Stimulated activated CD8-positive, alpha-beta memory T cell treated with anti-CD3 and anti-CD28 coated beads, Interleukin-7, amount 100 ng/mL, for 24 hours (primary cell): ENCODE measurements at places on chromosomes 6 and 20.

- DNase-seq, result no peak
These were observed 4.4 kb upstream of the RBM24 start for GRCh38 chr6:17276766-17277165.

- DNase-seq, result no peak
These were observed 43.8 kb upstream of the LAMA4 start for GRCh38 chr6:112298021-112298745.

DNA sequence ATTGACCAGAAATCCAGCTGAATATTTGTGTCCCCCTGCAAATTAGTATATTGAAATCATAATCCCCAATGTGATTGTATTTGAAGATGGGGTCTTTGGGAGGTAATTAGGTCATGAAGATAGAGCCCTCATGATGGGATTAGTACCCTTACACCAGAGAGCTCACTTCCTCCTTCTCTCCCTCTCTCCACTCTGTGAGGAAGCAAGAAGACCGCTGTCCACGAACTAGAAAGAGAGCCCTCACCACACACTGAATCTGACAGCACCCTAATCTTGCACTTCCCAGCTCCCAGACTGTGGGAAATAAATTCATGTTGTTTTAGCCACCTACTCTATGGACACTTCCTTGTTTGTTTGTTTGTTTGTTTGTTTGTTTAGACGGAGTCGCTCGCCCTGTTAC is 11.9 kb upstream of the PLAGL1 start:
- DNase-seq, result no peak

- DNase-seq, result no peak
These were observed 411.8 kb downstream of the PREX1 start for GRCh38 chr20:48416002-48416401.

GRCh38 chr6:38159596-38159995 is 340.1 kb downstream of the ZFAND3 start:
- DNase-seq, result no peak

DNA sequence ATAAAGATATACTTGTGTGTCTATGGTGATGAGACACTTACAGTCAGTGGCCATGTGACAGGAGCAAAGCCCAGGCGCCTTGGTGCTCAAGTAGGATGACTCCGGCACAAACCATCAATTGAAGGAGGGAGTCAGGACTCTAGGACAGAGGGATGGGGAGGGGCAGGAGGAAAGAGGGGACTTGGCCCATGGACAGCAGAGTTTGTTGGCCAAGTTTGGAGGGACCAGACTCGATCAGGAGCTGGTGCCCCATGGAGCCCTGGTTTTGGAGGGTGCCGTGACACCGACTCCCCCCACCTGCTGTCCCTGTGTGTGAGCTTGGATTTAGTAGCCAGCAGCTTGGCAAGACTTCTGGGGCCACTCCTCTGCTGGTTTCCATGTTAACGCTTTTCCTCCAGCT is 66.1 kb downstream of the ADNP start:
- no peak for DNase-seq

- DNase-seq, result no peak
These were observed 5.1 kb downstream of the UBE2V1 start for GRCh38 chr20:50107796-50108331.

DNA sequence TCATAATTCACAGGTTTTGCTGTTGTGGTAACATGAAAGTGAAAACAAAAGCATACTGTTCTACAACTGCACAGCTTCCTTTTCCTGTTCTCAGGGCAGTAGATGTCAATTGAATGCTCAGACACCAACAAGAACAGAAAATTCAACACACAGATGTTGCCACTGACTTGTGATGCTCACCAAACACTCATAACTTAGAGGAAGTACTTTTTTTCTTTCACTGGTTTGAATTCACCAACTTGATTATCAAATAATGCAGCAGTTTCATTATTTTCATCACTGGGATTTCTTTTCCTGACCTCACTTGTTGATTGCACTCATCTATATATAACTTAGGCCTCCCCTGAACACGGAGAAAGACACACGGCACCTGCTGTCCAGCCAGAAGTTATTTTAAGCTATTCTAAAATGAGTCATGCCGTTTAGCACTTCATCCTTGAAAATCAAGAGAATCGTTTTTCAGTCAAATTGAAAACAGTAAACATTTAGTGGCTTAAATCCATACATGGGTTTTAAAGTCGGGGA is 949 bp downstream of the TXLNB start:
- no peak for DNase-seq

DNA sequence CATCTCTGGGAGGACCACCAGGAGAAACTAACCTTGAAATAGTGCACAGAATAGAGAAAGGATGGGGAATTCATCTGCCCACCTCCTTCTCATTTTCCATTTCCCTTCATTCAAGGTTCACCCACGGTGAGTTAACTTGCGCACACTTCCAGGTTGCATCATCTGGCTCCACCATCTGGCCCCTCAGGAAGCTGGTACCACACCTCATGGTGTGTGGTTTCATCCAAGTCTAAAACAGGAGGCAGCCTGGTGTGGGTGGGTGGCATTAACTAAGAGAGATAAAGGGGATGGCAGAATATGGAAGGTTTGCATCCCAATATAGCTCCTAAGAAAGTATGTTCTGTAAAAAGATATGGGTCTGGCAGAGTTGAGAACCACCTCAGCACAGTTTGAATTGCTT is 3.8 kb downstream of the ZNF334 start:
- no peak for DNase-seq

GRCh38 chr20:34892671-34893070 is 16.3 kb downstream of the ACSS2 start:
- DNase-seq, result no peak

GRCh38 chr6:124131259-124131658 is 327.6 kb downstream of the NKAIN2 start:
- DNase-seq, result no peak

- DNase-seq, result no peak
These were observed 164.6 kb upstream of the FERMT1 start for GRCh38 chr20:6287471-6287870.

- DNase-seq, result no peak
These were observed 551.6 kb upstream of the CITED2 start for GRCh38 chr6:139925894-139926641.

DNA sequence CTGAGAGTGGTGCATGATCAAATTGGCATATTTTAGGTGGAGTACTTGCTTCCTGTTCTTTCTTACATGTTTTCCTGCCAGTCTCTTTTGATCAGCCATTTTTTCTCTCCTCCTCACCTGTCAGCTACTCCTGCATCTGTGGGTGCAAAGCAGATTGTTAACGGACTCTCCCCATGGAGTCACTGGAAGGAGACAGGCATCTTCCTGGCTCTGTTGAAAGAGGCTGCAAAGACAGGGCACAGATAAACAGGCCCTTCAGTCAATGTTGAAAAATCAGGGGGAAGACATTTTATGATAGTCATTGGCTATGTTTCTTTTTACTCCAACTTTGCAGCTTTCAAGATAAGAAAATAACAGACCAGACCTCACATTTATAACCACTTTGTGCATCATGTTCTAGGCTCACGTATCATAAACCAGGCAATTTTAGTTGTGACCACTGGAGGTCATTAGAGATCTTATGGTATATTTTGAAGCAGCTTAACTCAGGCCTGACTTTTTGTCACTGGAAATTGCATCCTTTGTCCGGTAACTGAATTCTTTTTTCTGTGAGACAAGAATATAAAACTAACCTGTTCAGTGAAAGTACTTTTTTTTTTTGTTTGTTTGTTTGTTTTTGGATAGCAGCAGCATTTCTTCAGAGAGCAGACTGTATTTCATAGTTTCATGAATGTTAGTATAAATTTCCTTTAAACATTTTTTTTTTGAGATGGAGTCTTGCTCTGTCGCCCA is 20.1 kb downstream of the ECT2L start:
- no peak for DNase-seq

- no peak for DNase-seq
These were observed 39.6 kb downstream of the MEP1A start for GRCh38 chr6:46832816-46833215.

- DNase-seq, result no peak
These were observed 14.3 kb downstream of the SULF2 start for GRCh38 chr20:47770935-47771334.

- no peak for DNase-seq
These were observed 211.3 kb downstream of the PREX1 start for GRCh38 chr20:48616481-48616880.

DNA sequence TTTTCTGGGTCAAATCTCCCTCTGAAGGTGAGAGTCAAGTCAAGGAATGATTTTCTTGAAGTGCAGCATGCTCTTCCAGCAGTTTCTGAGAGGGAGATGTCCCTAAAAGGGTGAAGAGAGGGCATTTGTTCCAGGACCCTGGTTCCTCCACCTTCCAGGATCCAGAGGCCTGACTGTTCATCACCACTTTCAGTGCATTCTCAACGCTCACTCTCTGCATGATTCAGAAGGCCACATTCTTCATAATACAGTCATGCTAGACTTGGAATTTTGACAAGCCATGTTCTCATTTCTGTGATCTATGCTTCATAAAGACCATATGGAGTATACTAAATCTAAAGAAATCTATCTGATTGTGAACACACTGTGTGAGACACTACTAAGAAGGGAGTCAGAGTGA is 85.1 kb downstream of the PDE7B start:
- no peak for DNase-seq

GRCh38 chr6:169955731-169956437 is 204.5 kb downstream of the ERMARD start:
- no peak for DNase-seq

DNA sequence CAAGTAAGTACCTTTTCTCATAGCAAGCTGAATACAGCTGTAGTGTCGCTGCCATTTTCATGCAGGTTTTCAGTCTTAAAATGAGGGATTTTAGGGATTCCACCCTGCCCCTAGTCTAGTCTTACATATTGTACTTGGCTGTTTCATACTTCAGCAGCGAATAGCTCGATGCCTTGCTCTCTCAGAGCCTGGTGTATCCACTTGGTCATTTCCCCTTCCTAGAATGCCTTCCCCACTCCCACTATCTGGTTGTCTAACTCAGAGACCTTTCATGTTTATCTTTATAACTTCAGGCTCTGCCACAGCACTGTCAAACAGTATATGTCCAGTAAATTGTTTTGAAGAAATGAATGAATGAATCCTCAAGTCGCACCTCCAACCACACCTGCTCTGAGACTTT is 21.1 kb upstream of the IPCEF1 start:
- DNase-seq, result no peak

DNA sequence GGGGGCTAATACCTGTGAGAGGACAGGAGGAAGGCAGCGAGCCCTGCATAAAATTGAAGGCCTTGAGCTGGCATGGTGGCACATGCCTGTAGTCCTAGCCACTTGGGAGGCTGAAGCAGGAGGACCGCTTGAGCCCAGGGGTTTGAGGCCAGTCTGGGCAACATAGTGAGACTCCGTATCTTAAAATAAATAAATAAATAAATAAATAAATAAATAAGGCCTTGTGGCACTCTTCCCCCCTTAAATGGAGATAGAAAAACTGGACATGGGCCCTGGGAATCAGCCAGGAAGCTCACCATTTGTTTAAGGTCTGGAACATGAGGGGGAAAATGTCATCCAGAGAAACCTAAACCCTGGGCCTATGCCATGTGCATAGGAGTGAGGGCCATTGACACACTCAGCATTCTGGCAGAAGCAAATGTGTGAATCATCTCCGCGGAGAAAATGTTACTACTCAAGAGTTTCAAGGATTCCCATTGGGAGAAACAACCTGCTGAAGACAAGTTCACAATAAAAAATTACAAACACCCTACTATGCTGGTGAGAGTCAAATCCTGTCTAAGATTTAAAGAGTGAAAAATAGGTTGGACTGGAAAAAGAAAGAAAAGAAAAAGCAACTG is 51.9 kb upstream of the UBR2 start:
- DNase-seq, result no peak

DNA sequence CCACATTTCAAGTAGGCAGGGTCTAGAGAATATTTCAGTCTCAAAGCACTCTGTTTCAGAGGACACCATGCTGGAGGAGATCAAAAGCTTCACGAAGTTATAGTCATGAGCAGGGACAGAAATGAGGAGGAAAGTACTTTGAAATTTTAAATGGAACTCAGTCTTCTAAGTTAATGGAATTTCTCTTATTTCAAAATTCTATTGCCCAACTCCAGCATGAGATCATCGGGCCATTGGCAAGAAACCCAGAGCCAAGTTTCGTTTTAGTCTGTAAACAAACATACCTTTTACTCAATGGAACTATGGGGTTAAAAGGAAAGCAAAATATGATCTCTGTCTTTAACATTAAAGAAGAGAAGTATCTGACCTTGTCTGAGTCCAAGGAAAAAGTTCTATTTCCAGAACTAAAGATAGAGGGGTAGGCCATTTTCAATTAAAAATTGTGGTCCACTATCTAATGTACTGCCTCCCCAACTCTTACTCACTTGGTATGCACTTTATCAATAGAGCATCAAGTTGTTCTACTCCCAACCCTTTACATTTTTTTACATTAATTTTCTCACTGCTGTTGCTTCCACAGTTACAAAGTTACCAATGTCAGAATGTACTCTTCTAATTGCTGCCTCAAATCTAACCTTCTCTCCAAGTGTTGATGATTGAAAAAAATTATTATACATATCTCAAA is 235.3 kb upstream of the NRSN1 start:
- no peak for DNase-seq

DNA sequence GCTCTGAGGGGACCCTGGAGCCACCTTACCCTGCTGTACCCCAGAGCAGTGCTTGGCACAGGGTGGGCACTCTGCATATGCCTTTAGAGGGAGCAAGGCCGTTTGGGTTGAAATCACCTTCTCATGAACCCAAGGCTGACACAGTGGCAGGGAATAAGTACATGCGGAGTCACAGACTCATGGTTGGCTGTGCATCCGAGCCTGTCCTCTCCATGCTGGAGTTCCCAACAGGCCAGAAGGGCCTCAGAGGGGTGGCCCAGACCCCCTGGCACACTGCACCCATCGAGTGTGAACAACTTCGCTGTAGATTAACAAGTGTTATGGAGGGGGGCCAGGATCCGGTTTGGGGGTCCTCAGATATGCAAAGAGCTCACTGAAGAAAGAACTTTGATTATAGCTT is 21.0 kb upstream of the IRF4 start:
- no peak for DNase-seq

DNA sequence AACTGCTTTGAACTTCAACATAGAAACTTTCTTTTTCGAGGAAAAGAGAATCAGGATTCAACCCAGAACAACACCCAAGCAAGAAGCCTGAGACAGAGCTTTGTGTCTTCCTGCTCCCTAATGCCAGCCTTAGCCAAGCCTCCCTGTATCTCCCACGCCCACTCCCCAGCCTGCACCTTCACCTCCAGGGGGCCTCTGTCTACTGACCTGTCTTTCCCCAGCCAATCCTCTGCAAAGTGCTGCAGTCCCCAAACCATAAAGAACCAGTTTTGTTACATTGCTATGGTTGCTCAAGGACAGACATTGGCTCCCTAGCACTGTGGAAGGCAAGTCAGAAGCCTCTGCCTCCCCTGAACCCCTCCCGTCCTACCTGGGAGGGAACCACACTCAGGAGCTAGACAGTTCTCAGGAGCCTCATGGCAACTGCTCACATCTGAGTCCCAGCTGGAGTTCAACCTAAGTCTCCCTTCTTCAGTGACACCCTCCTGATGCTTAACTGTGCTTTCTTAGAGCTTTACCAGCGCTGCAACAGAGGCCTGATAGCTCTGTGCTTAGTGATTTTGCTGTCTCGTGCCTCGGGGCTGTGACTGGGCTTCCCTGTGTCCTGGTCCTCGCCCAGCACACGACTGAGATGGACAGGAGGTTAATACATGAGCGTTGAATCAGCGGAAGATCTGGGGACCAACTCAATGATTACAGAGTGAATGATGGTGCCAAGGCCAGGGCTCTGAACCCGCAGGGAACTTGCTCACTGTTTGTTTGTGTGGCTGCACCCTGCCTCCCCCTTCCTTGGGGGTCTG is 101.5 kb upstream of the DUSP22 start:
- no peak for DNase-seq

GRCh38 chr6:54598787-54599313 is 247.7 kb upstream of the FAM83B start:
- DNase-seq, result no peak

- no peak for DNase-seq
These were observed 89.4 kb upstream of the PAK5 start for GRCh38 chr20:9928281-9928737.
